ENCODE measurements at places on chromosomes 7 and 10.

- DNase-seq: no peak
These were observed 85.2 kb downstream of the IGF2BP3 start for GRCh38 chr7:23385140-23385539.

DNA sequence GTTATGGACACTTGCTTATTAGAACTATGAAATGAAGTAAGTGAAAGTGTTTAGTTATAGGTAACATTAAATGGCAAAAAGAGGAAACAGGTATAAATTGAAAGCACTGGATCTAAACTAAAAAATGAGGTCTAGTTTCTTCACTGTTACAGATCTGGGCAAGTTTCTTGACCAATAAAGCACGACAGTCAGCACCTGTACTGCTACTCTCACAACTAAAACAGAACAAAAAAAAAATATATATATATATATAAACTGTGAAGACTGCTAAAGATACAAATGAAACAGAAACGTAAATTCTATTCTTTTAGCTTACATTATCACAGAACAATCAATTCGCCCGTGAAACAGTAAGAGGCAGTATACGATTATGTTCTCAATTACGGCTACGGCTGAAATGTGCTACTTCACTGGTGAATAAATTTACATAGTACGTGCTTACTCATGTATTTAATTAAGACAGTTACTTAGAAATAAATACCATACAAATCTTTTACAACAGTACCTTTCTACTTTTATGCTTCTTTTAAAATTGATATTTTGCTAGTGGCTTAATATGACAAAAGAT lies 4.2 kb downstream of the AHR start:
- DNase-seq: no peak

DNA sequence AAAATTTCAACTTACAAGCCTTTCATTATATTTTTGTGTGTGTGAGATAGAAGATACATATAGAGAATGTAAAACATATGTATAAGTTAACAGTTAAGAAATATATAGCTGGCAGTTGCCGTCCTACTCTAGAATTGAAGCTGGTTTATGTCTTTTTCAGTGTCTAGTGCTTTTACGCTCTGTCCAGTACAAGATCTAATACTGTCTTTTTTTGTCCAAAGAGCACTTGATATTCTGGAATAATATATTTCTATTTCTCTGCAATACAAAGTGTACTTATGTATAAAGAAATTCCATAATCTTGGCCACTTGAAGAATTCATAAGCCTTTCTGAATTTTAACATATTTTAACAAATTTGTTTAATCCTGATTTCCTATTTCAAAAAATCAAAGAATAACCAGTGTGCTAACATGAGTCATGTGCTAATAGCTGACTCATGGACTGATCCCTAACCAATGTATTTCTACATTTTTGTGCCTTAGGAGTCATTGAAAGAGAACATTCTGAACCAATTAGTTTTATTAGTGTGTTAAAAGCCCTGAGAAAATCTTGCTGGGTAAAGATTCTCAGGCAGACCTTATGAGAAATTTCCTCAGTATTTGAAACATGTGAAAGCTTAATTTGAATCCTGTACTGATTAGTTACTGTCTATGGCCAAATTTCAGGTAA lies 73.2 kb upstream of the CCAR1 start:
- no peak for DNase-seq

DNA sequence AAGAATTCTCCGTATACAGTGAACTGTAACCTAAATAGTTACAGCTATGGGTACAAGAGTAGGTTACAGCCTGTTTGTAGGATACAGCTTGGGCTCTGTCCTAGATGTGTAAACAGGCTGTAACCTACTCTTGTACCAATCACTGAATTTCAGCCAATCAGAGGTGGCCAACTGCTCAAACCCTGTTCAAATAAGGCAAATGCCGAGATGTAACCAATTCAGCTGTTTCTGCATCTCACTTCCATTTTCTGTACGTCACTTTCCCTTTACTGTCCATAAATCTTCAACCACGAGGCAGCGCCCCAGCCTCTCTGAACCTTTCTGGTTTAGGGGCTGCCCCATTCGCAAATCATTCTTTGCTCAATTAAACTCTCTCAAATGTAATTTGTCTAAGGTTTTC lies 8.3 kb upstream of the MMP21 start:
- DNase-seq: no peak

- DNase-seq: no peak
These were observed 16.3 kb downstream of the TAX1BP1 start for GRCh38 chr7:27756298-27756697.

DNA sequence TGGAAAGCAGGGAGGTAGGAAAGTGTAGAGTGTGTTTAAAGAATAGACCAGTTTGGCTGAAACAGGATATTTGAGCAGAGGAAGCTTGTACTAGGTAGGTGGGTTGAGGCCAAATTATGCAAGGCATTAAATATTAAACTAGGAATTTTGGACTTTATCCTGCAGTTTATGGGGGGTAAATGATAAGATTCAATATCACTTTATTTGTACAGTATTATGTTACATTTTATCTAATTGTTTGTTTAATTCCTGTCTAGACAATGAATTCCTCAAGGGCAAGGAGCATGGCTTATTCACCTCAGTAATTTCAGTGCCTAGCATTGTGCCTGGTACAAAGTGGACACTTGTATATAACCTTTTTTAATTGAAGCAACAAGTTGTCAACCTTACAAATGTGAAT lies 125.9 kb downstream of the CFTR start:
- DNase-seq: no peak

GRCh38 chr7:87144173-87144657 lies 8.0 kb upstream of the DMTF1 start:
- no peak for DNase-seq

GRCh38 chr7:116876664-116877442 lies 14.5 kb downstream of the CAPZA2 start:
- no peak for DNase-seq

- no peak for DNase-seq
These were observed 80.7 kb upstream of the SEC61G start for GRCh38 chr7:54839575-54840213.

GRCh38 chr10:35204650-35205319 lies 78.1 kb downstream of the CREM start:
- DNase-seq: no peak

DNA sequence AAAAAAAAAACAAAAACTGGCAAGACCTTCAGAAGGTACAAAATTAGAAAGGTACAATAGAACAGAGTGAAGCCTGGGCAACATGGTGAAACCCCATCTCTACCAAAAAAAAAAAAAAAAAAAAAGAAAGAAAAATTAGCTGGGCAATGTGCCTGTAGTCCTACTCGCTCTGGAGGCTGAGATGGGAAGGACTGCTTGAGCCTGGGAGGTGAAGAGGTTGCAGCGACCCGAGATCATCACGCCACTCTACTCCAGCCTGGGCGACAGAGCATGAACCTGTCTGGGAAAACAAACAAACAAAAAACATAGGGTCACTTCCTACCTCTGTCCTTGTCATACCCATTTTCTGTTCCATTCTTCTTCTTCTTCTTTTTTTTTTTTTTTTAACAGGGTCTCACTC lies 45.6 kb upstream of the DLG5 start:
- no peak for DNase-seq

DNA sequence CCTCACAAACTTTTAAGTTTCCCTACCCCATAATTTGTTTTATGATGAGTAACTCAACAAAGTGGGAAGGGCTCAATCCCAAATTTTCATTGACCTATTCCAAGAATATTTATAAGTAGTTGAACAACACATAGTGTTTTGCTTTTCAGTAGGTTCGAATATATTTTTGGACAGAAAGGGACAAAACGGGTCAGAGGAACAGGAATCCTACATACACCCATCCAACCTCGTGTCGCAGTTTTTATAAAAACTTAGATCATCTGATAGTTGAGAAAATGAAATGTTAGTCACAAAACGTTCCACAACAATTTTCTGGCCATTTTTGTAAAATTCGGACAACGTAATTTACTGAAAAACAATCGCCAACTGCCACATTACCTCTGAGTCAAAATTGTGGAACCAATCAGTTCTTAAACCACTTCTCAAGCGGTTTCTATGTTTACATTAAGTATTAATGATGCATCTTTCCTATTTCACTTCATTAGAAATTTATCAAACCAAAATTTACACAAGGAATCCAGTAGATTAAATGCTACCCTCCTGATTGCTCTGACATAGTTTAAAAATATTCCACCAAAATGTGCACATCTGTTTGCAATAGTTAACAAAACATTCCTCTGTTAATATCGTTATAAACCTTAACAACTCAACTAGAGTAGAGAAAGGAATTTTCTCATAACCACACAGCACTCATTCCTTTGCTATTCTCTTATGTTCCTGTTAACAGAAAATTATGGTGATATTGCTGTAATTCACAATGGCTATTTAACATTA lies 6.3 kb downstream of the WNT16 start:
- DNase-seq: no peak

DNA sequence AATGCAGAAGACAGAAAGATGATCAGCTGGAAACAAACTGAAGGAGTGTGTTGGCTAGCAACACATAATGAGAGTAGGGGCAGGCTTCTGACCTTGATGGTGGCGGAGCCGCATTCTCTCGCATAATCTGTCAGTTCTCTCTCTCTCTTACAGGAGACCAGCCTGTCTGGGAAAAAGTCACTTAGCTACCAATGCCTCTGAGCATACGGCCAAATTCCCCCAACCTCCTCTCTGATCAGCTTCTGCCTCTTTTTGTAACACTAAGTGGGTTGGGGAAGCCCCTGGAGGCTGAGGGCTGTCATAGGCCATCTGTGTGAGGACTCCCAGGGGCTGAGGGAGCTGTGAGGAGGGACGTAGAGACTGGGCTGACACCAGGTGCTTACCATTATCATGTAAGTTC lies 104.6 kb downstream of the HIPK2 start:
- DNase-seq: no peak

- no peak for DNase-seq
These were observed 4.9 kb downstream of the SLC35B4 start for GRCh38 chr7:134311807-134312206.

DNA sequence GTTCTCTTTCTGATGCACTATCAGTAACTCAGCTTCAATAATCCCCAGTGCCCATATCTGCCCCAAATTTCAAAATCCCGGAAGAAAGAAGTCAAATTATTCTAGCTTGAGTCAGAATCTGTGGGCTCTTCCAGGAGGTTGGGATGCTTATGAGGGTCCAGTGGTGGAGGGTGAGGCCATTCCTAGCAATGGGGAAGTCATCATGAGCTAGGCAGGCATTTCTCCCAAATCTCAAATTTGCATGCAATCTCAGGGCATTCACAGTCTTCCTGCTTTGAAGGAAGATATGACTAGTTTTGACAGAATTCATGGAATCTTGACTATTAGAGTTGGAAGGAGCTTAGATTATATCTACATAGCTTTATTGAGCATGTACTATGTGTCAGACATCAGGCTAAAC lies 164.3 kb upstream of the AGK start:
- DNase-seq: no peak
